Stimulated activated CD4-positive, alpha-beta T cell treated with anti-CD3 and anti-CD28 coated beads, TNF-alpha, amount 100 ng/mL, for 24 hours (primary cell): ENCODE measurements at places on chromosomes 5 and 9.

GRCh38 chr5:151476016-151476415, 28.6 kb downstream of the SLC36A1 start:
- DNase-seq = no peak

GRCh38 chr5:56480705-56481427, 247.7 kb upstream of the ANKRD55 start:
- DNase-seq = no peak

DNA sequence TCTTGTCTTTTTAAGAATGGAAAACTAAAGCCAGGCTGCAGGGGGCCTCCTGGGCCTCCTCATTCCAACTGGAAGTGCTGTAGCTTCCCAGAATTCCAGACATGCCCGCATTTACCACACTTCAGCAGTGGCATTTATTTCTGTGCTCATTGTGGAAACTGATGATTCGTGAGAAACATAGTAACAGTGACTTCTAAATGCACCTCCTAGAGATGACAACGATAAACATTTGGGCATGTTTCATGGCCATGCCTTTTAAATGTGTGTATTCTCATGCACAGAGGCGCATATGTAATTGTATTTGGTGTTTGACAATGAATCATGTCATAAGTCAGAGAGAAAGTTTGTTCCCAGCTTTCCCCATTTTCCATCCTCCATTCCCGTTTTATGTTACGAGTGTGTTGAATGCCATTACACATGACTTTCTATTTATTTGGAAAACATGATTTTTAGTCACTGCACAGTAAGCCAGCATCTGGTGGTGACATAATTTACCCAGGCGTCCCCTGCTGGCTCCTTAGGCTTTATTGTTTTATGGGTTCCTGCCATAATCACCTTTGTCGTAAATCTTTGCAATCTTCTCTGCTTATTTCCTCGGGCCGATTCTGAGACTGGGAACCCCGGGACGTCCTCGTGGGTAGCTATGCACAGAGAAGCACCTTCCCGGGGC, 68.8 kb upstream of the FCN2 start:
- DNase-seq = no peak

GRCh38 chr5:134451936-134452505, 40.3 kb upstream of the CDKN2AIPNL start:
- no peak for DNase-seq

GRCh38 chr5:74079971-74080556, 454.1 kb downstream of the ARHGEF28 start:
- no peak for DNase-seq

GRCh38 chr5:456351-457194, 13.6 kb downstream of the EXOC3 start:
- no peak for DNase-seq

GRCh38 chr9:93225417-93225816, 41.5 kb downstream of the WNK2 start:
- no peak for DNase-seq

DNA sequence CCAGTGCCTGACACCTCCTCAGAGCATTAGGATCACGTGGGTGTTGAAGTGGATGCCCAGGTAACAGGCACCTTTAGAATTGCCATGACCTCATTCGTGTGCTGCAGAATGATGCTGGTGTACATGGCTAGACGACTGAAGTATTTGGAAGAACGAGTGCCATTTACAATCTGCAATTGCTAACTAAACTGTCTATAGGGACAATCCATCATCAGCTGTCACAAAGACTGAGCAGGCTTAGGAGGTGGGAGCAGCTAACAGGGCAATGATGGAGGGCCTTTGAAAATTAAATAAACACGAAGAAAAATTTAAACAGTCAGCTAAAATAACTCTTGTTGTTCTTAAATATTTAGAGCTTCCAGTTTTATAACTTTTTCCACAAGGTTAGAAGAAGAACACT, 375.8 kb downstream of the GADD45G start:
- no peak for DNase-seq

GRCh38 chr5:18881615-18882014, 1106.4 kb downstream of the CDH18 start:
- no peak for DNase-seq
